ENCODE measurements at places on chromosomes 7 and 10.

DNA sequence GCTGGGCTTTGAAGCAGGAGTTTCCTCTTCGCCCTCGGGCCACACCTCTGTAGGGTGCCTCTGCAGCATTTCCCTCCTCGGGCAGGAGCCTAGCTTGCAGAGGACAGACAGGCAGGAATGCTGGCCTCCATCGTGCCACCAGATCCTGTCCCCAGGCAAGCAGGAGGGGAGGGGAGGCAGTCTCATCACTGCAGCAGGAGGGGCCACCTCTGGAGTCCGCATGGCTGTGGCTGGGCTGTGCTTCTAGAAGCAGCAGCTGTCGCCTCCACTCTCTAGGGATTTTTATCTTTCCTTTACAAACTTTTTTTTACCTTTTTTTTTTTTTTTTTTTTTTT is 181.4 kb downstream of the CUX1 start:
- no peak for DNase-seq

- DNase-seq: no peak
Observed at GRCh38 chr7:71705217-71705616, 573.3 kb downstream of the GALNT17 start.

GRCh38 chr7:128455543-128456254 is at the start of gene HILPDA:
TSS of gene HILPDA (plus strand) at chr7:128455878. CDS start at chr7:128457269, 1,391 bp downstream.
- peak; percentile 92 for DNase-seq

GRCh38 chr10:62699148-62699547 is 105.4 kb upstream of the ADO start:
- no peak for DNase-seq

GRCh38 chr7:91182819-91183764 is 81.1 kb upstream of the FZD1 start:
- no peak for DNase-seq

GRCh38 chr7:25314094-25314730 is 85.9 kb upstream of the NPVF start:
- peak; percentile 49 for DNase-seq

DNA sequence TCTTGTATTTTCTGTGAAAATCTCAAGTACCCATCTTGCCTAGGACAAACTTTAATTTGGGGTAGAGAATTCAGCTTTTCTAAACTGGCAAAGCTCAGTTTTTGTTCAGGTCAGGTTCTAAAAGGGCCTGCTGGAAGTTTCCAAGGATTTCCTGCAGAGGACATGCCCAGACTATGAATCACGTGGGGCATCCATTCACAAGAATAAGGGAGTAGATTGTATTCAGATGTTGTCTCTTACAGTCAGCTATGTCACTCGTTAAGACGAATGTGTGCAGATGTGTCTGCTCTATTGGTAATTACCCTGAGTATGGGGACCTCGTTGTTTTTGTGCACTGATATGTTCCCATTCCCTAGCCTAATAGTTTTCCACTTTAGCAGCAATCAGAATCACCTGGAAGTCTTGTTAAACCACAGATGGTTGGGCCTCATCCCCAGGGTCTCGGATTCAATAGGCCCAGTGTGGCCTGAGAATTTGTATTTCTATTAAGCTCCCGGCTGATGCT is 81.0 kb upstream of the ITPRID1 start:
- DNase-seq: no peak

- DNase-seq: no peak
Observed at GRCh38 chr10:53771701-53772100, 999.1 kb upstream of the MBL2 start.

- DNase-seq: no peak
Observed at GRCh38 chr7:25124465-25125136, 459 bp downstream of the CYCS start.

DNA sequence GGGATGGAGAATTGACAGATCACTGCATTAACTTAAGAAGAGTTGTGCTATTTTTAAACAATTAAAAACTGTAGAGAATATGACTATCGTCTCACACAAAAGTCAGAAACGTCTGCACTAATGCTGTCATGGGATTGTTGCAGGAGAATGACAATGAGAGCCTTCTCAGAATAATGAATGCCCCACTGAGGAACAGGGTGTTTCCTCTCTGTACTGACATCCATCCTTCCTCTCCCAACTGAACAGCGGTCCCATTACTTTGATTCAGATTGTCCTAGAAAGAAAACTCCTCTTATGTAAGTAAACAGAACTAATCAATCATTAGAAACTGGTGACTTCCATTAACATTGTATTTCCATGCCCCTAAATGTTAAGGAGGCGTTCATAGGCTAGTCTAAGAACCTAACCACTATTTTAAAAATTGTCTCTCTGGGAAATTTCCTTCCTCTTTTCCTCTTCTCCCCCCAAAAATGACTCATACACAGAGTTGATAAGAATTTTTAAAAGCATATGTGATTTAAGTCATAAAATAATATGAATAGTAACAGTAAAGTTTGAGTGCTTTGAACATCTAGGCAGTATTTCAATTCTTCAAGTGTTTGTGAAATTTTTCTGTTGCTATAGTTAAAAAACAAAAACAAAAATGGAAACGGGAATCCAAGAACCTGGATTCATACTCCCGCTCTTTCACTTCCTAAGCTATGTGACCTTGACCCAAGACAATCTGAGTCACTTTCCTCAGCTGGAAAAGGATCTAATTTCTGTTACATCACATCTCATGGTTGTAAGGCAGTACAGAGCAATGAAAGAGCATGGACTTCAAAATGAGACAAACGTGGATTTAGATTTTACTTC is 12.7 kb upstream of the MACC1 start:
- no peak for DNase-seq

DNA sequence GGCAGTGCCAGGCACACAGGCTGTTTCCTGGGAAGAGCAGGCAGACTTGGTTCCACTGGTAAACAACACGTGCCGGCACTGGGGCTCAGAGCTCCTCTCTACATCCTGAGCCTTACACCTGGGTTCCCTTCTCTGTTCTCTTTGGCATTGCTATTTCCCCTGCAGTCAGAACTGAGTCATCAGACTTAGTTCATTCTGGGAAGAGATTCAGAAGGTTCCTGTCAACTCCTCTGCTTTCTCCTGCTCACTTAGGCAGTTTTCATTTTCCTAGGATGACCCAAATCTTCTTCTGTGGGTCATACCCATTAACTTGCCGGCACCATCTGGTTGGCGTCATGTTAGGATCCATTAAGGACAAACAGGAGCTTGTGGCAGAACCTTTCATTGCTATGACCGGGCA is 33.4 kb upstream of the LRRC18 start:
- no peak for DNase-seq

GRCh38 chr10:83632701-83633100 is 506.6 kb upstream of the GHITM start:
- DNase-seq: no peak

DNA sequence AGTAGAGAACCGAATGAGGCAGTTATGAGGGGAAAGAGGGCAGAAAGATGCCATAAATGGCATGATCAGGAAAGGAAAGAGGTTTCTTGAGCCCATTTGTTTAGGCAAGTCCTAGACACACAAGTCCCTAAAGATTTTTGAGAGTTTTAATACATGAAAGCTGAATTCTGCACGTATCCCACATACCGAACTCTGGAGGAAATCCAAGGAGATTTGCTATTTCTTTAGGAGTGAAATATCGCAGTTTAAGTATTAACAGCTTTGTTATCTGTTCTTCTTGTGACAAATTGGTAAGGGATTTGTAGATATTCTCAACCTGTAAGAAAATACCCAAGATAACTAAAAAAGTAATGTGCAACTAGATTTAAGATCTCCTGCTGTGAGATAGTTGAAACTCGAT is 23.7 kb upstream of the CUBN start:
- no peak for DNase-seq

DNA sequence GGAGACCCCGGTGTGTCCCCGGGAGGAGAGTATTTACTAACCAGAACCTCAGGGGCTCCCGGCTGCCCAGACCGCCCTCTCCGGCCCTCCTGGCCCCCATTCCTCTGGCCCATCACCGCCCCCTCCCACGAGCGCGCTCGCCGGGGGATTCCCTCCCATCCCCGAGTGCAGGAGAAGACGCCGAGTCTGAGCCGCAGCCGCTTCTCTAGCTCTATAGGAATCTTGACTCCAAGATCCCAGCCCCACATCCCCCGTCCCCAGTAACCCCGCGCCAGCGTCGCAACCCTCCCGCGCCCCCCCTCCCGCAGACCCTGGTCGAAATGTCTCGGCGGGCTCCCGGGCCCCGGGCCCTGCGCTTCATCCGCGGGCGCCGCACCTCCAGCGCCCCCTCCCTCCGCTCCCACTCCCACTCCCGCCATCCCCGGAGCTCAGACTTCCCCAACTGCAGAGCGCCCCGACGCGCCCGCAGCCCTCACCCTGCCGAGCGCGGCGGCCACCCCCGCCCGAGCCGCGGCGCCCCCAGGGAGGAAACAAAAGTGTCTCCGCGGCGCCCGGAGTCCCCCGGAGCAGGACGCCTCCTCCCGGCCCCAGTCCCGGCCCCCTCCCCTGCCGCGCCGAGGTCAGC is 541 bp downstream of the ELMO1 start:
- DNase-seq: no peak

DNA sequence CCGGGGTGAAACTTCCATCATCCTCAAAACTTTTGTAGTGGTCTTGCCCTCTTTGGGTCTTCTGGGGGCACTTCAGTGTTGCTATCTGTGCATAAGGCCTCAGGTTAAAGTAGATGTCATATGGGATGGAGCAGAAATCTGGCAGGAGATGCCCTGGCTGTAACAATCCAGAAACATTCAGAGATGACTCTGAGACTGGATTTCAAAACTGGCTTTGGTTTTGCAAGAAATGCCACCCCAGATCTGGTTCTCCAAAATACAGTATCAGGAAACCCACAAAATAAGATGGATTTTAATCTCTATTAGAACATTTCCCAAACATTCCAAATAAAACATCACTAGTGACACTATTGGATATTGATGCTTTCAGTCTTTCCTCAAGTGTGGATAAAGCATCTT is 191.5 kb downstream of the REEP3 start:
- DNase-seq: no peak

DNA sequence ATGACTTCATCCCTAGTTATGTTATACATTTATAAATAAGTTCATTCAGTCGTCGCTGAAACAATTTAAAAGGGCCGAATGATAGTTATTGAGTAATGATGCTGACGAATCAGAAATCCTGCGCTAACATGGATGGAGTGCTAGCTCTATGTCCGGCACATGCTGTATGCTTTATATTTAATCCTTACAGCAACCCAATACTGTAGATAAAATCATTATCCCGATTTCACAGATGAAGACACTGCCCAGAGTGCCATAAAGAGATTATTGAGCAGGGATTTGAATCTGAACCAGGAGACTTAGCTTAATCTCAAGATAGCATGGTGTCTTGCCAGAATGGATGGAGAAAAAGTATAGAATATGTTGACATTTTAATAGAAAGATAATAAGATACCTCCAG is 1.1 kb upstream of the ICA1 start:
- DNase-seq: no peak

GRCh38 chr10:49653273-49653929 is 26.1 kb upstream of the C10orf53 start:
- no peak for DNase-seq

DNA sequence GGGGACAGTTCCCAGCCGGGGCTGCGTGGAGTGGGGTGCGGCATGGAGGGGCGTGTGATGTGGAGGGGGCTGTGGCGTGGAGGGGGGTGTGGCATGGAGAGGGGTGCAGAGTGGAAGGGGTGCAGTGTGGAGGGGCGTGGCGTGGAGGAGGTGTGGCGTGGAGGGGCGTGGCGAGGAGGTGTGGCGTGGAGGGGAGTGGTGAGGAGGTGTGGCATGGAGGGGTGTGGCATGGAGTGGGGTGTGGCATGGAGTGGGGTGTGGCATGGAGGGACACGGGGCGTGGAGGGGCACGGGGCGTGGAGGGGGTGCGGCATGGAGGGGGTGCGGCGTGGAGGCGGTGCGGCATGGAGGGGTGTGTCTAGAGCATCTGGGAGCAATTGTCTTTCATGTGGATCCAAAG is 33.6 kb downstream of the NKX6-2 start:
- DNase-seq: no peak

- DNase-seq: no peak
Observed at GRCh38 chr10:79947083-79947415, 1.9 kb downstream of the SFTPD start.

GRCh38 chr7:101990811-101991418 is 173.5 kb downstream of the CUX1 start:
- no peak for DNase-seq

GRCh38 chr7:105228555-105228954 is 160.2 kb downstream of the SRPK2 start:
- DNase-seq: no peak

DNA sequence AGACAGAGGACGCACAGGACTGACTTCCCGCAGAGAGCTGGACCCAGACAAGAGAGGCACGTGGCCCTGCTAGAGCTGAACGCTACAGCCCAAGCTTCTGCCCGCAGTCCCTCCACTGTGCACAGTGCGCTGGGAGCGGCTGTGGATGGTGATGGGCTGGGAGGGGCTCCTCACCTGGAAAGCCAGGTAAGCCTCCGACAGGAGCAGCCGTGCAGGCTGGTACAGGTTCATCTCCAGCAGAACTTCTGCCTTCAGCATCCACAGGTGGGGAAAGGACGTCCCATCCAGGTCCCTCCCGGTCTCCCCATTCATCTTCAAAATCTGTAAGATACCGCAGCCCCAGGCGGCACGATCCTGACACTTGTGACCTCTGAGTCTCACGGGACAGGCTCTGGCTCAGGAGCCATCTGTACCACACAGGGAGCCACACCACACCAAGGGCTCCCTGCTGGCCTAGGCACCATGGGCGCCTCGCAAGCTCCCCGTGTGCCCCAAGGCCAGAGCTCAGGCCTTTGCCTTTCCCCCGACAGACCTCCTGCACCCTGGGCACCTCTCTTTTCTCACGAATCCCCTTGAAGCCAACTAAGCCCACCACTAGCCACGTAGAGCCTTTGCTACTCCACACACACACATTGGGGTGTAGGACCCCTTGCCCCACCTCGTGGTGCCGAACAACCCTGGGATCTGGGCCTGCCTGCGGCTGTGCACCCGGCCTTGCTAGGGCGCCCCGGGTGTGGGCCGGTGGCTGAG is 76.3 kb downstream of the CFAP46 start:
- no peak for DNase-seq

DNA sequence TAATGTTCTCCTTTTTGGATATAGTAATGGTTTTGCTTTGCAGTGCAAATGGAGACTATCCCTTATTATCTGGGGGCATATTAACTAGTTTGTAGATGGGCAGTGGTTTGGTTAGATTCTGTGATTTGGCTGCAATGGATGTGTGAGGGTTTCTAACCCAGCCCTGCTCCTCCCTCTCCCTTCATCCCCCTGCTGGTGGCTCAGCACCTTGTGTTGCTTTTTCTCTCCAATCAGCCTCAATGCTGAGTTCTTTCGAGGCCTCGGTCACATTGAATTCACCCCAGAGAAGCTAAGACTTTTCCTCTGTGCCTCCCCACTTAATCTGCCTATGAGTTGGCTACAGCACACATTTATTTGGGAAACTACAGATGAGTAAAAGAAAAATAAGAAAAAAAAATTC is 120.0 kb downstream of the MALRD1 start:
- no peak for DNase-seq

GRCh38 chr10:90598513-90598912 is 259.3 kb downstream of the HTR7 start:
- no peak for DNase-seq

- peak; percentile 86 for DNase-seq
Observed at GRCh38 chr7:131507592-131508331, 48.7 kb downstream of the PODXL start.
